HT-29 (cell line): ENCODE measurements at places on chromosomes 4 and X. TPM values are rescaled to one million over a fixed set of nuclear protein-coding genes. Genes with fewer than 3 reads are reported as not detected.

The SSX4 gene
- total RNA-seq, result not detected in 2 replicates

GRCh38 chrX:110853610-110854009 is 58.0 kb upstream of the CHRDL1 start:
- DNase-seq, result peak; percentile 42

GRCh38 chrX:12704706-12705105 is 86.5 kb upstream of the PRPS2 start:
- no peak for DNase-seq

The PSMD10 gene
- 22.1 and 25.4 TPM in 2 replicates for total RNA-seq

The SLC16A2 gene
- total RNA-seq, result not detected in 2 replicates

The SRPX gene
- total RNA-seq, result not detected in 2 replicates

DNA sequence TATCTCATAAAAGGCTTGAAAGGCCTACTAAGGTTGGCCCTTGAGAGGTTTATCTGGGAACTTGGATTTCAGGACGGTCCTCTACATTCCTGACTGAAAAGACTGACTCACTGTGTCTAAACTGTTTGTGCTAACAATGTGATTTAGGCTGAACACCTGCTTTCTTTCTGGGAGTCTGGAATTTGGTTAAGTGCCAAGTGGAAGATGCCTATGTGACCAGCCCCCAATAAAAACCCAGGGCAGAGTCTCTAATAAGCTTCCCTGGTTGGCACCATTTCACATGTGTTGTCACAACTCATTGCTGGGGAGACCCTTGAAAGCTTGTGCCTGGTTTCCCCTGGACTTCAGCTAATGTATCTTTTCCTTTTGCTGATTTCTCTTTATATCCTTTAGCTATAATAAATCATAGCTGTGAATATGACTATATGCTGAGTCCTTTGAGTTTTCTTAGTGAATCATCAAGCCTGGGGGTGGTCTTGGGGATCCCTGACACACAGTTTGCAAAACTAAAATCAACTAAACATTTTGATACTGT is 55.1 kb downstream of the GPR82 start:
- DNase-seq, result peak; percentile 39

- DNase-seq, result no peak
Observed at GRCh38 chrX:151771726-151772125, 37.2 kb downstream of the CNGA2 start.

GRCh38 chr4:132504438-132504837 is 644.7 kb upstream of the PCDH10 start:
- no peak for DNase-seq

- no peak for DNase-seq
Observed at GRCh38 chr4:109004418-109004817, 241.6 kb upstream of the ETNPPL start.

The PABPC1L2B gene
- not detected in 2 replicates for total RNA-seq

The F11 gene
- not detected in 2 replicates for total RNA-seq

The CXCL8 gene
- 2.6 and 4.4 TPM in 2 replicates for total RNA-seq

- DNase-seq, result no peak
Observed at GRCh38 chr4:78152795-78153194, 95.7 kb downstream of the FRAS1 start.

The UGT2B7 gene
- 0.08 and 0.73 TPM in 2 replicates for total RNA-seq

DNA sequence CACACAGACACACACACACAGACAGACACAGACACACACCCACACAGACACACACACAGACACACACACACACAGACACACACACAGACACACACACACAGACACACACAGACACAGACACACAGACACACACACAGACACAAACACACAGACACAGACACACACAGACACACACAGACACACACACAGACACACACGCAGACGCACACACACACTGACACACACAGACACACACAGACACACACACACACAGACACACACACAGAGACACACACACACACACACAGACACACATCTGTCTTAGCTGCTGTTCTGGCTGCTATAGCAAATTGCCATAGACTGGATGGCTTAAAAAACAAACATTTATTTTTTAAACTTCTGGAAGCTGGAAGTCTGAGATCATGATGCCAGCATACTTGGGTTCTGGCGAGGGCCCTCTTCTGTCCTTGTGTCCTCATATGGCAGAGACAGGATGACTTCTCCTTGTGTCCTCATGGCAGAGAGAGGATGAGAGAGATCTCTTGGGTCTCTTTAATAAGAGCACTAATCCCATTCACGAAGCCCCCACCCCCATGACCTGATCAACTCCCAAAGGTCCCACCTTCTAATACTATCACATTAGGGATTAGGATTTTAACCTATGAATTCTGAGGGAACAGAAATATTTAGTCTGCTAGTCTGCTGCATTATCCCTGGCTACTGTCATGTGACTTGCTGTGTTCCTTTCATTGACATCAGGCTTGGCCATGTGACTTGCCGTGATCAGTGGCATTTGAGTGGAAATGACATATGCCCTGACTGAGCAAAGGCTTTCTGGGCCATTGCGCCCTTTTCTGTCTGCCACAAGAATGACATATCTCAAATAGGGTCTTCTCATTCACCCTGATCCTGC is 32.7 kb upstream of the RASGEF1B start:
- DNase-seq, result no peak

The NAP1L2 gene
- not detected in 2 replicates for total RNA-seq

DNA sequence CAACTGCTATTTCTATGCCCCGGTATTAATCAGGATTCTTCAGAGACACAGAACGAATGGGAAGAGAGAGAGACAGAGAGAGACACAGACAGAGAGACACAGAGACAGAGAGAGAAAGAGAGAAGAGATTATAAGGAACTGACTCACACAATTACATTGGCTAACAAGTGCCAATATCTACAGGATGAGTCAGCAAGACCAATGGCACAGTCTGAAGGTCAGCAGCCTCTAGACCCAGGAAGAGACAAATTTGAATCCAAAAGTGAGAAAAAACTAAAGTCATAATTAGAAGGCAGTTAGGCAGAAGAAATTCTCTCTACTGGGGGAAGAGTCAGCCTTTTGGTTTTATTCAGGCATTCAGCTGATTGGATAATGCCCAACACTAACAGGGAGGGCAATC is 187.3 kb downstream of the MAB21L2 start:
- peak; percentile 22 for DNase-seq

- no peak for DNase-seq
Observed at GRCh38 chrX:68721546-68721945, 74.1 kb downstream of the STARD8 start.

DNA sequence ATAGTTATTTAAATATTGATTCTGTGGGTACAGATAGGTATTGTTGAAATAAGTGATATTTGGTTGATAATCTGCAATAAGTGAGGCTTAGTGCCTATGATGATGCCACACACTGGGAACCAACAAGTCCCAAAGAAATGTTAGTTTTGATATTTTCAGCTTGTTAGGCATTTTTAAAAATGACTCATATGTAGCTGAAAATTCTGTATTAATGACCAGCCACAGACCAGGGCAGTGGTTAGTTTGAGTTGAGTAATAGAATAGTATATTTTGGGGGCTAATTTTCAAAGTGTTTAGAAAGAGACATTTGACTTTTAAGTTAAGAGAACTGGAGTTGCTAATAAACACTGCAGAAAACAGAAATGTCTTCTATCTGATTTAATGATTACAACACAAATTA is 9.4 kb downstream of the INTU start:
- no peak for DNase-seq

DNA sequence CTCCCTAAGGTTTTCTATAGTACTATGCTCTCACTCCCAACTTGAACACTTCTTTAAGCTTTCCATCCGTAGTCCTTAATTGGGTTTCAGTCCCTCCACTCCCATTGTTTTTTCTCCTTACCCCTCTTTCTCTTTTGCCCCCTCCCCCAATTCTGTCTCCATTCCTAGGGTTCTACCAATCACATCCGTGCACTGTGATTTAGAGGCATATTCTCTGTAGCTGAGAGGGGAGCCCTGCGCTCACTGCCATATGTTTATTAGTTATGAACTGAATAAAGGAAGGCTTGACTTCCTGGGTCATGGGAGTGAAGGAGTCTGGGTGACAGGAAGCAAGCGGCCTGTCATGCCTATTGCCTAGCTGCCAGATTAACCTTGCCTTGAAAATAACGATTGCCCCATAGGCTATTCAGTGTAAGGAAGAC is 471 bp downstream of the MCTS1 start:
- peak; percentile 50 for DNase-seq

GRCh38 chrX:131746491-131746968 is 202.7 kb downstream of the OR13H1 start:
- DNase-seq, result peak; percentile 96

DNA sequence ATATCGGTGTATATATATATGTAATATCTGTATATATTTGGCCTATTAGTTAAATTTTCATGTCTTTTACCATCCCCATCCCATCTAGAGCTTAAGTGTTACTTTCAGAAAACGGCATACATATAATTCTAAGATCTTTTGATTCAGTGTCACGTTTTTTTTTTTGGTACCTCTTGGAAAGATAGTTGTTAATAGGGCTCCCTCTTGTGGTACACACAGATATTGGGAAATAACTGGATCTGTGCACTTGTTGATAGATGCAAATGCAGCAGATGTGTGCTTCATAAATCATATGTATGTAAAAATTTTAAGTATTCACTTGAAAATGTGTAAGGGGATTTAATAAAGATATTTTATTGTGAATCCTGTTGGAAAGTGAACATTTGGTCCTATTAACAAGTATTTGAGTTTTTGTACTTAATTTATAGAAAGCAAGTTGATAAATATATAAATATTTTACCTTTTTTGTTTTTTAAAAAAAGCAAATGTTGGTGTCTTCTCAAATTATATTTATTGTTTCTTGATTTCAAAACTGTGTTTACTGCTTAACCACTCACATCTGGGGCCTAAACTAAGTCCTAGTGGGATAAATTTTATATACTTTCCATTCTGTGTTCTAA is 74.7 kb downstream of the PAQR3 start:
- DNase-seq, result peak; percentile 87

DNA sequence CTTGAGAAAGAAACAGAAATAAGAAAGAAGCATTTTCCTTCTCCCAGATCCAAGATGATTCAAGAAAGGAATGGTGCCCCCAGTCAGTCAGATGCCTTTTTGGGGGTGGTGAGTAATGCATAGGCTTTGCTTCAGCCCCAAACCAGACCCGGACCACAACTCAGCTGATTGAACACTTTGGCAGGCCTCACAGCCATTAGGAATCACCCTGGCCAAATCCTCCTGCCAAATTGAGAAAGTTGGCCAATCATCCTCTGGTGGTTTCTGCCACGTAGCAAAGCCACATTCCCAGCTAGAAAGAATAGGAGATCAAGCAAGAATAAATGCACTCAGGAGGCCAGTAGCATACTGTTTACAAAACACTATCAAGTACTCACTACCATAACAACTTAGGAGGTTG is 33.7 kb downstream of the FRMD7 start:
- DNase-seq, result no peak

The SHOX gene
- total RNA-seq, result not detected in 2 replicates

The CT55 gene
- total RNA-seq, result not detected in 2 replicates

- DNase-seq, result peak; percentile 32
Observed at GRCh38 chrX:153580700-153581386, 18.1 kb downstream of the CCNQ start.
